Kidney capillary endothelial cell (primary cell): ENCODE measurements at places on chromosomes 6 and 20.

GRCh38 chr20:19817017-19817416, 59.0 kb downstream of the RIN2 start:
- peak; percentile 100 for DNase-seq

DNA sequence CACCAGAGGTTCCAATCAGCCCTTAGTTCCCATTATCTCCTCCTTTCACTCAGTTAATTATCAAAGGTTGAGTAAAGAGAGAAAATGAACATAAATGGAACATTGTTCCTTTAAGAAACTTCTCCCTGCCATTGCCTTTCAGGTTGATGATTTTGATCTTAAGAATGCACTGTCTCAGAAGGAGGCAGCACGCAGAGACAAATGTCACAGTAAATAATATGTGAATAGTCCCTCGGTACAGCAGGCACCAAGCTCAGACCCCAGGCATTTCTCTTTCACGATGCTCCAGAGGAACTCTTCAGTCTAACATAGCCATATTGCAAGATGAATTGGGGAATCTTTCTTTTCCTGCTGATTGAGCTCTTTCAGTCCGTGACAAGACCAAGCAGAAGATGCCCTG, 435.3 kb upstream of the SPTLC3 start:
- no peak for DNase-seq

DNA sequence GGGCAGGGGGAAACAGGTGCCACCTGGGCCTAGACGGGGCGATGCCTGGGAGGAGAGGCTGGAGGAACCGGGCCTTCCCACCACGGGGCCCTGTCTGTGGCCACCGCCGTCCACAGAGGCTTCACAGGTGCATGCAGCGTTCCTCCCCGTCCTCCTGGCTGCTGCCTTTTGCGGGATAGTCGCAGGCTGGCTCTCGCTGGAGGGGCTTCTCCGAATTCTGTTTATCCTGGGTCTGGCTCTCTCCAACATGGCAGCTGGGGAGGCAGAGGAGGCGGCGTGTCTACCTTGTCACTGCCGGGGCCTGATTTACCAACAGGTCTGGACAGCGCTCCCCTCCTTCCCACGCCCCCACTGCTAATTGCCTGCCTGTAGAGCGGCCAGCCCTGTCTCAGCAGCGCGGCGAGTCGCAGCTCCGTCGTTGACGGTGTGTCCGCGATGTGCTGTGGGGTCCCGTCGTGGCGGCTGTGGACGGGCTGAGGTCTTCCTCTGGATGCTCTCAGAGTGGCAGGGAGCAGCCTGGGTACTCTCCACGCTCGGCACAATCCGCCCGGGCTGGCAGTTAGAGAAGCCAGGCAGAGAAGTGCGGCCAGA, 262.9 kb downstream of the TAF4 start:
- no peak for DNase-seq

- no peak for DNase-seq
Observed at GRCh38 chr20:5870568-5870981, 79.8 kb downstream of the TRMT6 start.
